Stimulated activated CD8-positive, alpha-beta memory T cell treated with anti-CD3 and anti-CD28 coated beads, Interleukin-4, amount 100 ng/mL, for 1 hour (primary cell): ENCODE measurements at places on chromosomes 4 and X.

GRCh38 chr4:128879283-128879682 is 69.8 kb downstream of the JADE1 start:
- no peak for DNase-seq

GRCh38 chrX:103453655-103454054 is 65.6 kb downstream of the RAB40A start:
- DNase-seq, result no peak

- no peak for DNase-seq
Observed at GRCh38 chrX:18537524-18537923, 112.1 kb downstream of the CDKL5 start.

DNA sequence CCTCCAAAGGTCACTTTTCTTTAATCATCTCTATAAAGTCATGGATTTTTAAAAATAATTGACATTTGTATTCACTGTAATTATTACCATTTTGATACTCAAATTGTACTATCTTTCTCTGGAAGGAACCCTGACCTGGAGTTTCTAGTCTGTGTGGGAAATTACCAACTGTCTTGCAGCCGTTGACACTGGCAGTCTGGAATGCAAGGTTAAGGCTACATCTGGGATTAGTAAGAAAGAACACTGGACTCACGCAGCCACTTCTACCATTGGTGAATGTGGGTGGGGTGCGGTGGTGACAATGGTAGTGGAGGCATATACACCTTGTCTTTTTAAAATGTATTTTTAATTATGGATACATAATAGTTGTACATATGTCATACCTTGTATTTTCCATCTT is 40.9 kb downstream of the EGF start:
- no peak for DNase-seq

DNA sequence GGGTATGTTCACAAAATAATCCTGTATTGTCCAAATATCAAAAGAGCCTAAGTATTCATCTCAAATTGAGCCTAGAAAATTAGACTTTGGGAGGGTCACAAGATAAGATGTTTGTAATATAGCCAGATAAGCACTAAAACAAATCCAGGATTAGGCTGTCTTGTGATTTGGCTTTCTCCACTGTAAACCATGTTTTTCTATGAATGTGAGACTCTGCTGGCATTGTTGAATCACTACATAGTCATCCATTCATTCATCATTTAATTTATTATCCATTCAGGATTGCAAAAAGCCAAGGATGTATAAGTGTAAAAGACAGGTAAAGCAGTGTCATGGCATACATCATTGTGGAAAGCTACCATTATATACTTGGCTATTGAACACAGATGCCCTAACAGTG is 148.0 kb downstream of the GRID2 start:
- no peak for DNase-seq

DNA sequence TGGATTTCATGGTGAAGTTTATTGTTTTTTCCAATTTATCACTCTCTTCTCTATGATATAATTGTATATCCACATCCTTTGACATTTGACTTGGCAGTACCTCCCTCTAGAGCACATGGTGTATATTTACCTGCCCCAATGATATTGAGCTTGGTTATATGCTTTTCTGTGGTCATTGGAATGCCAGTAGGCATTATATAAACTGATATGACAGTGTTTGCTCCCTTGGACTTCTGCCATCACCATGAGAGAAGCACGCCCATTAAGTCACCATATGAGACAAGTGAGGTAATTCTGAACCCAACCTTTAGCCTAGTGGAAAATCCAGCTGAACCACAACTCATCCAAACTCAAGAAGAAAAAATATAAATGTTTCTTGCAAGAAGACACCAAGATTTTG is 2761.5 kb downstream of the ARAP2 start:
- DNase-seq, result no peak

DNA sequence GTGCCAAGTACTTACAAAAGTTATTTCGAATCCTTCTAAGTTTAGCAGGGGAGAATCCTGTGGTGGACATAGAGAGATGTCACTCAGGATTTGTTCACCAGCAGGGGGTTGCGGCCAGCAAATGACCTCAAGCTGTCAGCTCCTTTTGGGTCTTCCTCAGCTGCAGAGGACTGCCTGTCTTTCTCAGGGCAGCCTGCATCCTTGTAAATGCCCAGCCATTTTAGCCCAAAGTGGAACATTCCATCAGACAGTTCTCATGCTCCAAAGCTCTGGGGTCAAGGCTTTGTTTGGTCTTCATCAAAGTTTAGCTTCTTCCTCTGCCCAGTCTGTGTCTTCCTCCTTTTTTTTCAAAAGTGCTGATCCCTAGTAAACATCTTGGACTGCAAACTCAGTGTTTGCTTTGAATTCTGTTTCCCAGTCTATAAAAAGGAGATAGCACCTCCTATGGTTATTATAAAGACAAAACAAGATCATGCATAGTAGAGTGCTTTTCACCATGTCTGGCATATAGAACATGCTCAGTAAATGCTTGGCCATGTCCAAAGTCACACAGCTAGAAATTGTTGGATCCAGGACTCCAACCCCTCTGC is 156.4 kb upstream of the GATB start:
- no peak for DNase-seq

DNA sequence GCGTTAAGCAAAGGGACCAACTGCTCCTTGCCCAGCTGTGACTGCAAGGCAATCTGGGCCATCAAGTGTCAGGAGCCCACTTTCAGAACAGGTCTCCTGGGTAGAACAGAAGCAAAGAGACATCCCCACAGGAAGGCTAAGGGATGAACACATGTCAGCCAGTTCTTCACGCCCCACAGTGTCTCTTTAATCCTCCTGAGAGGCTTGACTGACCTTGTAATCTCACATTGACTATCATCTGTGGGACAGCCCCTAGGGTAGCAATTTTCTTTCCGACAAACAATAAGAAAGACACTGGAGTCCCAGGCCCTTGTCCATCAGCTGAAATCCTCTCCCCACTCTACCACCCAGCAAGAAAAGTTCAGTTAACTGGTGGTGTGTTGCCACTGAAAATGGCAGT is 1.0 kb downstream of the CHRDL1 start:
- no peak for DNase-seq
